Fibroblast of lung (primary cell): ENCODE measurements at places on chromosomes 3 and 15. TPM values are rescaled to one million over a fixed set of nuclear protein-coding genes. Genes with fewer than 3 reads are reported as not detected.

DNA sequence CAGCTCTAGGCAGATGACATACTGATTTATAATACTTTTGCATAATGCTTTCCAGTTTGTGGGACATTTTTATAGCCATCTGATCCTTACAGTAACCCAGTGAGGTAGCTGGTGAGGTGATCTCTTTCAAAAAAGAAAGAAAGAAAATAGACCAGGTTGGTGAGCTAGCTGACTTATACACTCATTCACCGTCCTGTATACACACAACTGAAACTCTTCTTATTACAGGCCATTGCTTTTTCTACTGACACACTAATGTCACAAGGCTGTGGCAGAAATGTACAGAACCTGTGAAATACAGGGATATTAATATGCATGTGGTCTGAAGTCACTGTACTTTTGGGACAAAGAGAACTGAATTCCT is 150.2 kb upstream of the BHLHE40 start:
- no peak for DNase-seq

DNA sequence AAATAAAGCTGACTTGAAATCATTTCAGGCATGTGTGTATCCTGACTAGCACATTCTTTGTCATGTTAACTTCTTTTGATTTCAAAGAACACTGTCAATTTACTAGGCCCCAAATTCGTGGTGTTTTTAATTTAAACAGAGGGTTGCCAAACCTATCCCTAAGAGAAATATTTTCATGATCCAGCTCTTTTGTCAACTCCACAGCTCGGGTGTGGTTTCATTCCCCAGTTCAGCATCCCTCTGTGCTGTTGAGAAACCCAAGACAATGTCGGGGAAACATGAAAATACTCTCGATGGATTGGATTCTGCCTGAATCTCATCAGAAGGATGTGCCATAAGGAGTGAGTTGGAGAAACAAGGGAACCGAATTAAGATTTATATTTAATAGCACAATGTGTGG is 84.4 kb upstream of the PHLDB2 start:
- no peak for DNase-seq

GRCh38 chr3:134823679-134824078 is 28.6 kb downstream of the EPHB1 start:
- no peak for DNase-seq

- DNase-seq: no peak
Measured at GRCh38 chr3:103653996-103654395, 1219.2 kb downstream of the ZPLD1 start.

- DNase-seq: no peak
Measured at GRCh38 chr3:52319921-52320595, 3.9 kb downstream of the DNAH1 start.

DNA sequence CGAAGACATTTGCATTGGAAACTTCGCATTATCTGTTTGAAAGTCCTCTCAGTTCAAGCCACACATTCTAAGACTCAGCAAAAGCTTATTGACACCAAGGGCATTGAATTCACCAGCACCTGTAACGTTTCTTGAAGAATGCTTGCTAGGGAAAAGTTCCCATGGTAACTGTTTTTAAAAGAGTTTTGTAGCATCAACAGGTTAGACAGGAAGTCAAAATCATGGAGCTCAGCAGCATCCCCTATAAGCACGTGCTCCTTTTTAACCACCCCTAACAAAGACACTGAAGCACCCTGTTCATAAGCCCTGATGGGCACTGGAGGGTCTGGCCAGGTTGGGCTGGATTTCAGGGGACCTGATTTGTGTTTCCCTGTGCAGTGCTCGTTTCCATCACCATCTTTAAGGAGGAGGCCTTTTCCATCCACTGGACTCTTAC is 229.7 kb upstream of the BHLHE40 start:
- DNase-seq: no peak

DNA sequence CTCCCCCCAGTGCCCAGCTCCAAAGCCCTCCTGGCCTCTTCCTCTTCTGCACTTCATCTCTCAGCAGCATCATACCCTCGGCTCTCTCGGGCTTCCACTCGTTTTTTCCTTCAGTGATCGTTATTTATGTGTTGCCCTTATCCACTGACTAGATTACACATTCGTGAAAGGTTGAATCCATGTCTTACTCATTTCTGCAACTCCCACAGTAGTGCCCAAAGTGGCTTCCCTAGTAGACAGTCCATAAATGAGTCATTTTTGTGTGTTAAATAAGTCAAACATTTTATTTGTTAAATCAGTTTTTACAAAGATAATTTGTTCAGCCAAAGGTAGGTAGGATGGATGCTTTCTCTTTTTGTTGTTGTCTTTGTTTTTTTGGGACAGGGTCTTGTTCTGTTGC is 87.4 kb downstream of the CRTC3 start:
- peak; percentile 24 for DNase-seq

DNA sequence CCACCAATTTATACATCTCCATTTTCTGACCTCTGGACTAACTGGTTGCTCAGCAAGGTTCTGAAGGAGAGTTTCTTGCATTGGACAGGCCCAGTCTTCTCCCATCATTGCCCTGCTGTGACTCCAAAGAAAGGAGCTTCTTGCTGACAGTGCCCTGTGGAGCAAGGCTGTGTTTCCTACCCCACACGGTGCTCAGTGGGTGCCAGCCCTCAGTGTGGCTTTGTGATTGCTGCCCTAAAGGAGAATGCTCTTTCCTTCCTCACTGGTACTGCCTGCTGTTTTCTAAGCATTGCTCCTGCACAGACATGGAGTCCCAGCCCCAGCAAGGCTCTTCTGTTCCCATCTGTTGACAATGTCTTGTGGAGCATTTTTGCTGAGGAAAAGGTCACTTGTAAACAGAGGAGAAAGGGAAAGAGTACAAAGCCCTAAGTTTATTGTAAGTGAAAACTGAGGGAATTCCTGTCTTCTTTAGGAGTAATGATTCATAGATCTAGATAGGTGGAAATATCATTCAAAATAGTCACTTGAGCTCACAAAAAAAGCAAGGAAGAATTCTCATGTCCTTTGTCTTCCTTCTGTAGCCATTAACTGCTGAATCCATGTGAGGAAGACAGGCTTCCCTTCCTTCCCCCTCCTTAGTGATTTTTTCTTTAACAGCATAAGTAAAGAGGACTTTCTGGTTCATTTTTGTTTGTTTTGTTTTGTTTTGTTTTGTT is 62.9 kb downstream of the HMG20A start:
- no peak for DNase-seq

- DNase-seq: peak; percentile 89
Measured at GRCh38 chr15:75104804-75105557, 81.6 kb downstream of the PPCDC start.

- DNase-seq: no peak
Measured at GRCh38 chr3:4083225-4084015, 219.7 kb upstream of the SETMAR start.

DNA sequence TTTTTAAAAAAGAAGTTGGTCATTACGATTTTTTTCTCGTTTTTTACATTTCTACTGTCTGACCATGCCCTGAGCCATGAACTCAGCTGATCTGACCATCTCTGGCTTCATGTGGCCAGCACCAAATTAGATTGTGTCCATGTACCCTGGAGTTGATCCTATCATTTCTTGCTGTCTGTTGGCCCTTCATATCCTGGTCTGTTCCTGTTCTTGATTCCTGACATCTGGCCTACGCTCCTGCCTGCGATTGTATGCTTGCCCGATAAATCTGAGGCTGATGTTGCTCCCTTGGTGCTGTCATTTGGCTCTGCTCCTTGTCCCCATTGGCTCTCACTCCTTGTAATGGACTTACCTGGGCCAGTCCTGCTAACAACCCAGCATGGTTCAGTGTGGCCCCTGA is 89.8 kb upstream of the IGSF10 start:
- no peak for DNase-seq

- DNase-seq: no peak
Measured at GRCh38 chr15:98506172-98506571, 142.2 kb upstream of the IGF1R start.

DNA sequence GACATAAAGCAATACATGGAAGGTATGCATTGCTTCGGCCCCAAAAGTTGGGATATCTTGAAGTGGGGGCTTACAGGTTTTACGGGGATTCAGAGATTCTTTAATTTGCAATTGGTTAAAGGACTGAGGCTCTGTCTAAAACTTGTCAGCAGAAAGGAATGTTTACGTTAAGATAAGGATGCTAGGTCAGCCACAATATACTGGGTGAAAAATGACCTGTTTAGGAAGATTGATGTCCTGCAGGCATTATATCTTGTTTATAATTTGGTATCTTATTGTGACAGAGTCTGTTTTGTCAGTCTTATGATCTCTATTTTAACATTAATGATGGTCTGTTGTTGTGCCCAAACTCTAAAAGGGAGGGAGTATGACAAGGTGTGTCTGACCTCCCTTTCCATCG is 15.3 kb upstream of the CCNDBP1 start:
- peak; percentile 50 for DNase-seq

DNA sequence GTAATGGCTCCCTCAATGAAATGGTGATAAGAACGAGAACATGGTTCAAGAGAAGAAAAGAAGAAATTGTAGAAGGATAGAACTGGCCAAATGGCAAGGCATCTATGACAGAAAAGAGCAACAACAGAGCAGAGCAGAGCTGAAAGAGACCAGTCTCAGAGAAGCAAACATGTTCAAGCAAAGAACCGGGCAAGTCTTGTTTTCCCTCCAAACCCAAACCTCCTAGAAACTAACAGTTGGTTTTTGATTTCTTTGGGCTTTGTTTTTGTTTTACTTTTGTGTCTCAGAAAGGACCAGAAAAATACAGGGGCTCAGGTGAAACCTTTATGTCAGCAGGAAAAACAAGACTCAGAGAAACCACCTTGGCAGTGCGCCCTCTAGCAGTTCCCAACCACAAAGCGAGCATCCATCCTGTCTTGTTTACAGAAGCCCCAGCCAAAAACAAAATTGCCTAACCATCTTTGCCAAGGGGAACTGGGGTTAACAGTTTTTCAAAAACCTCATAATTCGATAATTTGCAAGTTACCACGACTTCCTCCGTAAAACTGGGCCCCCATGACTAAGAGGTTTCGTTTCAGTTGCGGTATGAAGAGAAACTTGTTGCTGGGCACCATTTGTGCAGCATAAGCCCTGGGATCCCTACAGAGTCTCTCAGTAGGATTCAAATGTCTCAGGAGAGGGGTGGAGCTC is 159.2 kb upstream of the SLC24A5 start:
- no peak for DNase-seq

DNA sequence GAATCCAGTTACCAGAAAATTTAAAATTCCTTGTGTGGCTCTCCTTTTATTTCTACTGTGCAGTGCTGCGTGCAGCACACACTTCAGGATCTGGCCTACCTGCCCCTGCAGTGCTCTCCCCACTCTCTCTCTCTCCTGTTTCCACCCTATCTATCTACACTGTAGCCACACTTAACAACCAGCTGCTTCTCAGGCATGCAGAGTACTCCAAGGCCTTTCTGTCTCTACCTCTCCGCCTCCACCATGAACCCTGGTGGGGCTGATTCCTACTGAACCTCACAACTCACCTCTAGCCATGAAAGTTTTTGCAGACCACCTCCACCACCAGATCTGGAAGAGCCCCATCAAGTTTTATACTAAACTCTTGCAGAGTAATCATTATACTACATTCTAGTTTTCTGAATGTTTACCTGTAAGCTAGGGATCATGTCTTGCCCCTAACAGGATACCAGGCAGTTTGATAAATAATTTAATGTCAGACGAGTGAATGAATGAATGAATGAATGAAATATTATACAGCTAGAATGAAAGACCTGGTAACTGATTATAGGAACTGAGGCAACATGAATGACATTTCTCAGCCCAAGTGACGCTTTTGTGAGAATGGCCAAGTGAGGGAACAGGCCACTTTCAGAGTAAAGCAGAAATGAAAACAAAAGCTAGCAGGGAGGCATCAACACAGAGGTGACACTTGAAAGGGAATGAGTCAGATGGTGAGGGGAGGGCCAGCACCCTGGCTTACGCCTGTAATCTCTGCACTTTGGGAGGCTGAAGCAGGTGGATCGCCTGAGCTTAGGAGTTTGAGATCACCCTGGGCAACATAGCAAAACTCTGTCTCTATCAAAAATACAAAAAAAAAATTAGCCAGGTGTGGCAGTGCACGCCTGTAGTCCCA is 363.5 kb downstream of the FOXP1 start:
- no peak for DNase-seq

- no peak for DNase-seq
Measured at GRCh38 chr3:11377719-11378118, 105.5 kb downstream of the ATG7 start.

DNA sequence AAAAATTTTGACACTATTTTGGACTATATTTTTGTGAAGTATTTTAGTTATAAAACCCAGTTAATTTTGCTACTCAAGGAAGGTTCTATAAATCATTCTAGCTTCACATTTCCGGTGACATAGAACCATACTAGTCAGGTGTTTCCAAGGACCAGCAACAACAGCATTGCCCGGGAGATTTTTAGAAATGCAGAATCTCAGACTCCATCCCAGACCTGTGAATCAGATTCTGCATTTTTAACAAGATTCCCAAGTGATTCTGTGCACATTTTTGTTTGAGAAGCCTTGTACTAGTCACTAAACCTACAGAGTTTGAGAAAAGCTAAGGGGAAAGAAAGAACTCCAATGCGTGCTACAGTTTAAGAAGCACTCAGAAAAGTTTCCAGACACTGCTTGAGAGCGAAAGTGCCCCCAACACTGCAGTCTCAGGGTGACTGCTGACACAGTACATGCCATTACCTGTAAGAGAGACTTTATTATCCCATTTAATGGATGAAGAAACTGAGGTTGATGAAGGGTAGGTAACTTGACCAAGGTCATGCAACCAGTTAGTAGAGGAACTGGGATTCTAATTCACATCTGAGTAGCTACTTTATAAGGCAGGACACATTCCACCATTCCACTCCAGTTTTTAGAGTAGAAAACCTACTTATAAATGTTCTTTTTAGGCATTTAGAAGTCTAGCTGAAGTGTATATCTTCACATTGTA is 49.7 kb upstream of the USP3 start:
- DNase-seq: no peak

GRCh38 chr3:198064420-198064819 is 104.4 kb downstream of the LMLN start:
- no peak for DNase-seq

DNA sequence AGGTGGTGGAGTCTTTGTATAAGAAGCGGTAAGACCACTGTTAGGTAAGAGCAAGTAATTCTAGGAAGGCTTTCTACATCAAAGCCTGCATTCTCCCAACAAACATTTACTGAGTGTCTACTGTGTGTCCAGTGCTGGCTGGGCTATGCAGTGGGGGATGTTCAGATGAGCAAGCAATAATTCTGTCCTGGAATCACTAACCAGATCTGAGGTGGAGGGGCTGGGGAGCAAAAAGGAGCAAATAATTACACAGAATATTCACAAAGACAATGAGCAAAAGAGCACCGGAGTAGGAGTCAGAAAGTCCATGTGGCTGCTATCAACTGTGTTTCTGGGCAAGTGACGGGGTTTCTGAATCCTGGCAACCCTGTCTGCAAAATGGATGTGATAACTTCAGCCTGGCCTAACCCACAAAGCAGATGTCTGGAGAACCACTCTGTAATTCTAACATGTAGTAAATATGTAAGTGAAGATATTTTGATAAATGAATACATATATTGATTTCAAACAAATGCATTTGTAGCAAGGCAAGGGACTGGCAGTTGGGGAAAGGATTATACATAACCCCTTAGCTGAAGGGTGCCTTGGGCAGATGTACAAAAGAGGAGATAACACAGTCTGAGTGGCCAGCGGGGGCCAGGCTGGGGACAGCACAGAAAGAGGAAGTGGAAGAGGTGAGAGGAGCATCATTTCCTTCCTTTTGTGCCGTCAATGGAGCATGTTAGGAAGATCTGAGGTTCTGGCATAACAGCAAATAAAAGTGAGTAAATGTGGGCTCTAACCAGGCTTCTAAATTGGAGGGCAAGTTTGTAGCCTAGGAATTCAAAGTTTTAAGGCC is 28.8 kb downstream of the CYP8B1 start:
- no peak for DNase-seq

ARPIN gene
- total RNA-seq: 13.2 and 13.9 TPM in 2 replicates

MME gene
- total RNA-seq: 152 and 451 TPM in 2 replicates

ADAMTS17 gene
- under 0.01 and 0.17 TPM in 2 replicates for total RNA-seq

ITIH1 gene
- total RNA-seq: not detected in 2 replicates

SPATA12 gene
- total RNA-seq: not detected in 2 replicates

SHF gene
- 3.3 and 3.6 TPM in 2 replicates for total RNA-seq
